ENCODE measurements at places on chromosomes 11 and 22.

DNA sequence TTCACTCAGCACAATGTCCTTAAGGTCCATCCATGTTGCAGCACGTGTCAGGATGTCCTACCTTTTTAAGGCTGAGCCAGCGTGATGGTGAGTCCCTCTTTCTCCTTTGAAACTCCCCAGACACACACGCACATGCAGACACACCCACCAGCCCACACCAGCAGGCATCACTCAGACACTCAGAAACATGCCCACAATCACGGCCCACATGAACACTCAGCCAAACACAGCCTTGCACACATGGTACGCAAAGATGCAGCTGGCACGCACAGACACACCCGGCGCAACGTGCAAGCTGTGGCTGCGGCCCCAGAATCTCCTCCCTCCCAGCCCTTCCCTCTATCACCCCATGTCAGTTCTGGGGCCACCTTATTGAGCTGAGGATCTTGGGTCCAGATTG is 8.0 kb downstream of the FADS3 start:
- no peak for ATAC-seq

- peak; percentile 49 for ATAC-seq
Observed at GRCh38 chr11:67389477-67389876, 2.3 kb upstream of the RAD9A start.

DNA sequence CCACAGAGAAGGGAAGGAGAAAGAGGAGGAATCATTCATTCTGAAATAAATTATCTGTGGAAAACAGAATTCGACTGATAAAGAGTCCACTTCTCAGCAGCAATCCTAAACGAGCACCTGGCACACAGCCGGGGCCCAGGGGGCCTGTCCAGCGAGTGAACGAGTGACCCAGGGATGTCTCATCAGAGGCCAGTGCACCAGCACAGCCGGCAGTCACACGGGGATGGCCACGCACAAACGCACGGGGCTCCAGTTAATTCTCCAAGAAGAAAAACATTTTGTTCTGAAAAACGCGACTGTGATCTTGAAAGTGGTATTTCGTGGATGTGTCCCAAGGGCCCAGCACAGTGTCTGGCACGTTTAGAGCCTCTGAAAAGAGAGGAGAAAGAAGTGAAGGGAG is 154.6 kb downstream of the BRD1 start:
- no peak for ATAC-seq

DNA sequence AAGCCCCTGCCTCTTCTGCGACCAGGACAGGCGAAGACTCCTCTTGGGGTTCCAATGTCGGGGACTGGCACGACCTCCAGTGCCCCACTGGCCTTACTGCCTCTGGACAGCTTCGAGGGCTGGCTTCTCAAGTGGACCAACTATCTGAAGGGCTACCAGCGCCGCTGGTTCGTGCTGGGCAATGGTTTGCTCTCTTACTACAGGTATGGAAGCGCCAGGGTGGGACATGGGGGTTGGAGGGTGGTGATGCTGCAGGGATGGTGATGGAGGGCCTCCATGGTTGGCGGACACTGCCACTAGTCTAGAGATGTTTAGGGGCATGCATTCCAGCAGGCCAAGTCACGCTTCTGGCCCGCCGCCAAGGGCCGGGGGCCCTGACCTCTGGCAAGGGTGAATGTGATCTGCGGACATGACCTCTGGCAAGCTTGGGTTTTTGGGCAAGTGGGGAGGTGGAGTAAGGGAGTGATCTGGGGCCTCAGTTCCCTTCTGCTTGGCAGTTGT is 727 bp downstream of the OSBP2 start:
- ATAC-seq: no peak

DNA sequence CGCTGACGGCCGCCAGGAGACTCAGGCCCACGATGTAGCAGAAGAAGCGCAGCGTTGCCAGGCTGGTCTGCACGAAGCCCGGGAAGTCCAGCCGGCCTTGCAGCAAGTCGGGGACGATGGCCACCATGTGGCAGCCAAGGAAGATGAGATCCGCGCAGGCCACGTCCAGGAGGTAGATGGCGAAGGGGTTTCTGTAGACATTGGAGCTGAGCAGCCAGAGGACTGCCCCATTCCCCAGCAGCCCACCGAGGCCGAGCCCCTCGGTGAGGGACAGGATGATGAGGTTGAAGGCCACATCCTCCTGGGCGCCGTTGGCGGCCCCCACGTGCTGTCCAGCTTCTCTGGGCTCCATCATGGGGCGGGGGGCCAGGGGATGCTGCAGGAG is 3.8 kb downstream of the MRGPRE start:
- ATAC-seq: no peak

DNA sequence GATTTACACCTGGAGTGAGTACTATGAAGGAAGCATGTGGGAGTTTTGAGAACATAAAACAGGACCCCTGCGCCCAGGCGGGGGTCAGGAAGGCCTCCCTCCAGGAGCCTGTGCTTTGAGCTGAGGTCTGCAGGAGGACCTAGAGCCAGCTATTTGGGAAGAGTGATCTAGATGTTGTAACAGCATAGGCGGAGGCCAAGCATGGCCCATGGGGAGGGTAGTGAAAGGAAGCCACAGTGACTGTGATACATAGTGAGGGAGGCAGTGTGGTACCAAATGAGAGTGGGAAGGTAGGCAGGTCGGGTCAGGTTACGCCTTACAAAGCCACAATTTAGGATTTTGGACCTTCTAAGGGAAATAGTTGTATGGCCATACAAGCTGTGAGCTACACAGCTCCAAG is 147.5 kb downstream of the PARVA start:
- ATAC-seq: no peak

- no peak for ATAC-seq
Observed at GRCh38 chr11:83409476-83409875, 123.3 kb upstream of the CCDC90B start.

Measured in activated CD4-positive, CD25-positive, alpha-beta regulatory T cell treated with anti-CD3 and anti-CD28 coated beads, Interleukin-2, amount 50 U/mL, for 24 hours (primary cell).